ENCODE measurements at places on chromosomes 3 and 15. TPM values are rescaled to one million over a fixed set of nuclear protein-coding genes. Genes with fewer than 3 reads are reported as not detected.

- no peak for DNase-seq
Observed at GRCh38 chr15:60975218-60975617, 253.9 kb downstream of the RORA start.

DNA sequence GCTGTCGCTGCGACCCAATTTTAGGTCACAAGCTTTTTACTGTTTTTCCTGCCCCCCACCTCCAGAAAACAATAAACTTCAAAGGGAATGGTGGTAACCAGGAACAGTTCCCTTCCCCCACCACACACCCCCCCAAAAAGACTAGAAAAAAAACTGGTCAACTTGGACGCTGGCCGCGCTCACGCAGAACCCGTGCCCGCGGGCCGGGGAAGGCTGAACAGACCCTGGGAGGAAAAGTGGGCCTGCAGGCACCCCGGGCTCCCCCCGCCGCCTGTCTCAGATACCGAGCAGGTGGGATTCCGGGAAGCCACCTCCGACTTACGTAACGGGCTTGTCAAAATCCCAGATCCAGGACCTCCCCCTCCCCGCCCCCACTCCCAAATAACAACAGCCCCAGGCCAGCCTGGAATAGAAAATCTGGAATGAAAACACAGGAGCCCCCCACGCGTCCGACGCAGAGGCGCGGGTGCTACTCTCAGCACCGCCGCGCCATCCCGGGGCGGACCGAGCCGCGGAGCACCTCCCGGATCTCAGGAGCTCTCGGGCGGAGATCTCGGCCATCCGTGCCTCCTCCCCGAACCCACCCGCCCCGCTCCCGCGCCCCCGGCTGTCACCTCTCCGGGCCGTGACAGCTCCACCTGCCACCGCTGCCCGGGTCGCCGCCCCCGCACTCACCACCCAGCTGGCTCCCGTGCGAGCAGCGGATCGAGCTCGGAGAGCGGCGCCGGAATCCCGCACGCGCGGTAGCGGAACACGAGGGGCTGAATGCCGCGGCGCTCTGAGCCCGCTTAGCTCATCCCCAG is 557 bp downstream of the DENND4A start:
- DNase-seq: no peak

DNA sequence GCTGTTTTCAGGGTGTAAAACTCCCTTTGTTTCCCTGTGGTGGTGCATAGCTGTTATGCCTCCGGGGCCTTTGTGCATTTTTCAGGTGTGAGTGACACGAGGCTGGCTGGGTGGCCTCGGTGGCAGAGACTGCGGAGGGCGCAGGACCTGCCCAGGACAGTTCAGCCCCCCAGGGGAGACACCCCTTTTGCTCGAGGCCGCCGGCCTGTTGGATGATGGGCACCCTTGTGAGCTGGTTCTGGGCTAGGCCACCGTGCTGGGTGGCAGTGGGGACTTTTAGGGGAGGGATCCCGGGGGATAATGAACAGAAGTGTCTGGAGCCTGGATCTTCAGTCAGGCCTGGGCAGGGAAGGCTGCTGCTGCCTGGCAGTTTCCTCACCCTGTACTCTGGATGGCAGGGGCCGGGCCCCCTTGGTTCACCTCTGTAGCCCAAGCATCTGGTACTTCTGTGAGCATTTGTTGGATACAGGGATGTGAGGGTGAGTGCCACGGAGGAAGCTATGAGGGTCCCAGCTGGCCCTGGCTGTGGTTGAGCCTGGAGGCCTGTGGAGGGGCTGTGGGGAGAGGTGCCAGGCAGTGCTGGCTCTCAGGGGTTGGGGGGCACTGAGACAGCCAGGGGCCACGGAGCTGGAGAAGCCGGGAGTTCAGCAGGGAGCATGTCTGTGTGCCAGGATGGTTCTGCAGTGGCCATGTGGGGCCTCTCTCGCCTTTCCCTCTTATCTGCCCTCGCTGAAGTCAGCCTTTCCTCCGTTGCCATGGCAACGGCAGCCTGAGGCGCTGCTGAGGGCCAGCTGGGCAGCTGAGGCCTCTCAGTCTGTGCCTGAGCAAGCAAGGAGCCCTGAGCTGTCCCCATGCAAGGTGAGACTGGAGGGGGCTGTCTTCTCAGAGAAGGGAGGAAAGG is 49.0 kb downstream of the KY start:
- DNase-seq: peak; percentile 5

ZNF80 gene
- not detected for total RNA-seq
